ENCODE measurements at places on chromosomes 12 and 14.

DNA sequence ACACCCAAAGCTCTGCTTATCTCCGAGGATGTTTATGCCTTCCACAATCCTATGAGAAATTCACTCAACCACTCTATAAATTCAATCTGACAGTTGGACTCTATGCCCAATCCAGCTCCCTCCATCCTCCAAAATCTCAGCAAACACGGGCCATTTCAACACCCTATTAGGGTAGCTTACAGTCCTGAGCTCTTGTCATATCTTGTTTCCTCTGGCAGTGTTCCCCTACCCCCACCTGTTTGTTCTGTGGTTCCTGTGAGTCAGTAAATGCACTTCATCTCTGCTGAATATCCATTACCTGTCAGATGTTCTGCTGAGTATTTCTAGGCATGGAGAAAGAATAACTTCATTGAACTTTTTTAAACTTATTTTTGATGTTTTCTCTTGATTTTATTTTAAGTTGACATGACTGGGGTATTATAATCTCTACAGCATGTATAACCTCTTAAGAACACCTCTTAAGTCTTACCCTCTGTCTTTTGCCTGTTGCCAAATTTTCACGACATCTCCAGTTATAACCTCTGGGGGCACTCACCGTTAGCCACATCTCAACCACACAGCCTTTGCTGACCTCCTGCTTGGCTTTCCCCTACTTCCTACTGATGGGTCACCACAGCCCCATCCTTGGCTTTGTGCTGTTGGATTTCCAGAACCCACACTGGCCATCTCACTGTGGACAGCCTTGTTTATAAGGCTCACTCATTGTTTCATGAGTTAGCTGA, 317.0 kb upstream of the TMPO start:
- no peak for DNase-seq

DNA sequence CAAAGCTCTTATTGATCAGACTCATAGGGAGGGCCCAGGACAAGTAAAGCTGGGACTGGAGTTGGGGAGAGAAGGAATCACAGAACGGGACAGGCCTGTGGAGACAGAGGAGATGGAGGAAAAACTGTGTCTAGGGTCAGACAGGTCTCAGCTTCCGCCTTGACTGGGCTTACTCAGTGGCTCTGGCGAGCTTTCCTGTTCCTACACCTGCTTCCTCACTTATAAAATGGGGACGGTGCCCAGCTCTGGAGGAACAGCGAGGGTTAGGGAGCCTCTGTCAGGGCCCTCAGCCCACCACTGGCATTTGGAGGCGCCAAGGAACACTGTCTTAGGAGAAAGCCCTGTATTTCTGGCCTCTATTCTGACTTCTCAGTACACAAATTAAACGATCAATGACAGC, 34.7 kb downstream of the SETD3 start:
- no peak for DNase-seq

- DNase-seq: no peak
Observed at GRCh38 chr12:132154941-132155770, 10.9 kb downstream of the NOC4L start.

GRCh38 chr14:34851395-34851794, 23.8 kb downstream of the BAZ1A start:
- no peak for DNase-seq

DNA sequence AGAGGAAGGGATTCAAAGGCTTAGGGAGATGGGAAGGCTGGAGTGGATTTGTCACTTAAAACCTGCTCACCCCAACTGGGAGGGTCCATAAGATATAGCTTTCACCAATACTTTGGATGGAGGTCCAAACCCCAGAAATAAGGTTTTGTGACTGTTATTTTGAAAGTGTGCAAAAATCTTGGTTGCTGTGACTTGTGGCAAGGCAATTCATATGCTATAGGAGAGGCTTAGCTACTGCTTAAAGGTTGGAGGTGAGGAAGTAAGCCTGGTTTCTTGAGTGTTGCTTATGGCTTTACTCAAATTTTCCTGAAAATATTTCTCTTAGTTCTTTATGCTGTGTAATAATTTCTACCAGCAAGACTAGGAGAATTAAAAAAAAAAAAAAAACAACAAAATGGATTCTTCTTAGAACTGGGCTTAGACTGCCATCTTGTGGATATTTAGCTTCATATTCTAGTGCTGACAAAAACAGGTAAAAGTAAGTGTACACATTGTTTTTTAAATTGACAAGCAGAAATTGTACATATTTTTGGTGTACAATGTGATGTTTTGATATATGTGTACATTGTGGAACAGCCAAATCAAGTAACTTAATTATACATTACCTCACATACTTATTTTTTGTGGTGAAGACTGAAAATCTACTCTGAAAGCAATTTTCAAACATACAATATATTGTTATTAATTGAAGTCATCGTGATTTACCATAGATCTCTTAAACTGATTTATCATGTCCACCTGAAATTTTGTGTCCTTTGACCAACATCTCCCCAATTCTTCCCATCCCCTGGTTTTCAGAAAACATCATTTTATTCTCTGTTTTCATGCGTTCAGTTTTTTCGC, 23.0 kb downstream of the PDE6H start:
- DNase-seq: peak; percentile 28

DNA sequence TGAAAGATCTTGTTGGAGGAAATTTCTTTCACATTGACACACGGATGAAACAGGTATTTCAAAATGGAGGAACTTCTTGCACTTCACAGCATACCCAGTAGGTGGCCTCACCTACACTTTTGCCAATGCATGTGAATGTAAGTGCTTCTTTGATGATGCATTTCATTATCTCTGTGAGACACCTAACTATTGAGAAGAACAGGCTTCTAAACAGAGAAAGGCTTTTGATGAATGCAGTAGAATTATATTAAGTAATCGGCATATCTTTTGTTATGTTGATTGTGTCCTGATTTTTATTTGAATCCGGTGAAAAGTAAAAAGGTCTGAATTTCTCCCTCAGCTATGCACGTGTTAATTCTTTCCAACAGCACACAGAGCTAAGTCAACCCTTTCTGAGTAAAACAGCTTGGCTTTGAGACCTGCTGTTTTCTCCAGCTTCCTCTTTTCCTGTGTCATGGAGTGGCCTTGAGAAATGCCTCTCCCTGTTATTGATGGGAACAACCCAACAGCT, 399.0 kb downstream of the NAV3 start:
- no peak for DNase-seq

GRCh38 chr12:90999966-91000365, 4.8 kb downstream of the EPYC start:
- no peak for DNase-seq

DNA sequence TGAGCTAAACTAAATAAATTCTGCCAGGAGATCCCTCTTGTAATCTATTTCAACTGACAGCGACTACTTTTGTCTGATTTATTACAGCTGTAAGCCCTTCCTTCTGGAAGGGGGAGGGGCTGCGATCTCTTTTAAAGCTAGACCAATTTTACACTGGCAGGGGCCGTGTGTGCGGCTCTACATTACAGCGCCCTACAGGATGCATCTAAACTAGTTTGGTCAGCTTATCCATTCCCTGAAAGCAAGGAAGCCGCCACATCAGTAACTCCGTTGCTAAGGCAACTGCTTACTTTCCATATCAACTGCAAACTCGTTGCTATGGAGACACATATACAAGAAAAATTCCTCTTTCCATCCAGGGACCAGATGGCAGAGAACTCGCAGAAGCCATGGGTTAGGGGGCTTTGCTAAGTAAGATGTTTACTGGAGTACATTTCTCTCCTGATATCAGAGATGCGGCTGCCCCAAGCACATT, 17.4 kb downstream of the FOXN3 start:
- DNase-seq: peak; percentile 69

DNA sequence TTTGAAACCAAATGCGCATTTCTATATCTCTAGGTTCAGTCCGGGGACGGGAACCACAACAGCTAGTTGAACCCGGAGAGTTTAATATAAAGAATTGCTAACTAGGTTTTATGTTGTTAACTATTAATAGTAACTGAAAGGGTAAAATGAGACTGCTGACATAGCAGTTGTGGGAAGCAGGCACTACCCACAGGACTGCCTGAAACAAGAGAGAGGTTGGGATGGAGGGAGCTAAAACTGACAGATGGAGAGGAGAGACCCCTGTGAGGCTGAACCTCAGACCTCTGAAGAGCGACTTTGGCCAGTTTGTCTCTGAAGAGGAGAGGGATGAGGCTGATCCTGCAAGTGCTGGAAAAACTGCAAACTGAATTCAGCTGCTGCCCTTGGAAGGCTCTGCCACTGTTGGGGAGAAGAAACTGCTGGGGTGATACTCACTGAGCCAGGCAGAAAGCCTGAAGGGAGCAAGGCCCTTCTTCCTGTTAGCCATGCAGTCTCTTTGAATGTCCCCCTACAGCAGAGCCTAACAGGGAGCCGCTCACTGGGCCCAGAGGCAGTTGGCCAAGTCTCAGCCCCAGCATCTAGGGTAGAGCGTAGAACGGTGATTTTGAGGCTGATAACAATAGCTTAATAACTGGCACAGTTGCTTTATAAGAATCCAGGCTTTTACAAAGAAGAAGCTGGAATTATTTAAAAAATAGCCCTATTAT, 172.2 kb downstream of the NPAS3 start:
- no peak for DNase-seq

GRCh38 chr12:87756721-87757120, 272.5 kb downstream of the C12orf50 start:
- no peak for DNase-seq

DNA sequence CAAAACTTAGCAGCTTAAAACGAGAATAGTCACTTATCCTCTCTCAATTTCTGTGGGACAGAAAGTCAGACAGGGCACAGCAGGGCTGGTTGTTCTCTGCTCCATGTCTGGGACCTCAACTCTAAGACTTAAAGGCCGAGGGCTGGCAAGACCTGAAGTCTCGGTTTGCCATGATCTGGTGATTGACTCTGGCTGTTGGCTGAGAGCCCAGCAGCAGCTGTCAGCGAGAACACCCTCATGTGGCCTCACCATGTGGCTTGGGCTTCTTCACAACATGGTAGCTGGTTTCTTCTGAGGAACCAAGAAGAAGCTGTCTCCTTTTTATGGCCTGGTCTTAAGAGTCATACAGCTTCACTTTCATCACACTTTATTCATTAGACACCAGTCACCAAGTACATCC, 1.7 kb upstream of the VASH1 start:
- no peak for DNase-seq

GRCh38 chr14:54133896-54134295, 177.3 kb upstream of the BMP4 start:
- no peak for DNase-seq

GRCh38 chr12:31298922-31299321, 27.0 kb downstream of the SINHCAF start:
- DNase-seq: no peak

DNA sequence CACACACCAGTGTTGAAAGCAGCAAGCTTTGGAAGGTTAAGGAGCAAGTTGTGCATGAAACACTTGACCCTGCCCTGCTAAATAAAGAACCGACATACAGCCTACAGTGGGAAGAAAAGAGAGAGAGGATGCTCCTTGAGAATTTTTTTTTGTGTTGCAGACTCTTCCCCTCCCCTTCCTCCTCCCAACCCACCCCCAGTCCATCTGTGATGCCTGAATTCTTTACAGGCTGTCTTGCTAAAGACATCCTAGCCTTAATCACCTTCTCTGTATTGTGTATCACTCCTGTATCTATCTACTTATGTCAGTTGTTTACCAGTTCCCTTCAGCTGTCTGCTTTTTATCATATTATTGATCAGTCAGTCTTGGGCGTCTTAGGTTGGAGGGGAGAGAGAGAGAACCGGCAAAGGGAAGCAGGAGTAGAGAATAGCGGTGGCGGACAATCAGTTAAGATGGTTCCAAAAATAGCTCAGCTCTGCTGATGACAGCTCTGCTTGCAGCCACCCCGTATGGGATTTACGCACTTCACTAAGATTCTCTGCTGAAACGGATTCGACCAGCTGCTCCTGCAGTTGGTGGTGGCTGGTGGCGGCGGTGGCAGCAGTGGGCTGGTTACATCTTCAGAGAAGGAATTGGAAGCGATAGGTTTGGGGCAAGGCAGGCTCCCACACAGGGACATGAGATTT, 664.7 kb downstream of the NRXN3 start:
- DNase-seq: no peak

DNA sequence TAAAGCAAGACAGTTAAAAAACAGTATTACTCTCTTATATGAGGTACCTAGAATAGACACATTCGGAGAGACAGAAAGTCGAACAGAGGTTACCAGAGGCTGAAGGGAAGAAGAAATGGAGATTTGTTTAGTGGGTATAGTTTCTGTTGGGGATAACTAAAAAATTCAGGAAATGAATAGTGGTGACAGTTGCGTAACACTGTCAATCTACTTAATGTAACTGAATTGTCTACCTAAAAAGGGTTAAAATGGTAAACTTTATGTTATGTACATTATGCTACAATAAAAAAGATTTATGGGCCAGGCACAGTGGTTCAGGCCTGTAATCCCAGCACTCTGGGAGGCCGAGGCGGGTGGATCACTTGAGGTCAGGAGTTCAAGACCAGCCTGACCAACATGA, 30.6 kb upstream of the SLC6A13 start:
- no peak for DNase-seq

DNA sequence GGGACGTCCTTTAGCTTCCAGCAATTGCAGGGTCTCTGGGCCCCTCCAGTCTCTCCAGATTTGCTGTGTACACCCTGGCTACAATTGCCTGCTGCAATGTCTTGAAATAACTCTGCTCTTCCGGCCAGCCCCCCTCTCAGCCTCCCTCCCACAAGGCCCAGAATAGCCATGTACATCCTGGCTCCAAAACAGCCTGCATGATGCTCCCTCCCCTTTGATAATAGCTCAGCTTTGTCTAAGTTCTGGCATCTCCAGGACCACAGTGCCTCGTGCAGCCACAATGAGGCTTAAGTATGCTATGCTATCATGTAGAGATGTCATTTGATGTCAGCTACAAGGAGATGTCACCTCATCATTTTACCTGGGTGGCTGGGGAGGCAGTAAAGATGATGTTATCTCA, 74.6 kb downstream of the SRRM4 start:
- no peak for DNase-seq

DNA sequence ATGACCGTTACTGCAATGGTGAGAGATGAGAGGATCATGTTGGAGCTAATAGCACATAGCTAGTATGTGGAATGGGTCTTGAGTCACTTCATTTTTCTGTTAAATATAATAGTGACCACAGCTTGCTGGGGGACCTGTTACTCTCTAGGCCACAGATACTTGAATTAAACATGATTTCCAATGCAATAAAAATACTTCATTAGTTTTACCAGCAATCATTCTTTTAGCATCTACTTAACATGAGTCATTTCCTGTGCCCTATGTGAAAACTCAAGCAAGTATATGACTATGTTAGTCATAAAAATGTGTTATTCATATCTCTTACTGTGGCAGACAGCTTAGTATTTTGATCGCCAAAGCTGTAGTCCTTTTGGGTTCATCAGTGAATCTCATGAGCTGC, 798.8 kb downstream of the SLC16A7 start:
- peak; percentile 71 for DNase-seq

Data from AG04449 (cell line).